T follicular helper cell (primary cell): ENCODE measurements at places on chromosomes 12 and 14.

GRCh38 chr12:93402333-93403311, 24.9 kb downstream of the NUDT4 start:
- no peak for DNase-seq

DNA sequence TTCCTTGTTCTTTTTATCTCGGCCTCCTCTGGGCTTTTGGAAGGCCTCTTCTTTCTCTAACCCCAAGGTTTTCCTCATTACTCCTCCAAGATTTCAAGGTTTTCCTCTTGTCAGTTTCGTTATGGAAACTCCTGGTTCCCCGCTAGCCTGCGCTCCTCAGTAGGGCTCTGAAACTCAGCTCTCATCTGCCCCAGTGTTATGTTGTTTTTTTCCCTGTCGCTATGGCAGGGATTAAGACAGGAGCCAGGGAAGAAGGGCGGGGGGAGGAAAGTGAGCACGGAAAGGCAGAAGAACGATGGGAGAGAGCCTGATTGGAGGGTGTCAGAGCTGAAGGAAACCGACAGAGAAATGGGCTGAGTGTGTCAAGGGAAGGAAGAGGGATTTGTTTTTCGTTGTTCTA, 26.5 kb upstream of the JDP2 start:
- no peak for DNase-seq

- no peak for DNase-seq
These were observed 137.1 kb downstream of the MON2 start for GRCh38 chr12:62603811-62604098.

DNA sequence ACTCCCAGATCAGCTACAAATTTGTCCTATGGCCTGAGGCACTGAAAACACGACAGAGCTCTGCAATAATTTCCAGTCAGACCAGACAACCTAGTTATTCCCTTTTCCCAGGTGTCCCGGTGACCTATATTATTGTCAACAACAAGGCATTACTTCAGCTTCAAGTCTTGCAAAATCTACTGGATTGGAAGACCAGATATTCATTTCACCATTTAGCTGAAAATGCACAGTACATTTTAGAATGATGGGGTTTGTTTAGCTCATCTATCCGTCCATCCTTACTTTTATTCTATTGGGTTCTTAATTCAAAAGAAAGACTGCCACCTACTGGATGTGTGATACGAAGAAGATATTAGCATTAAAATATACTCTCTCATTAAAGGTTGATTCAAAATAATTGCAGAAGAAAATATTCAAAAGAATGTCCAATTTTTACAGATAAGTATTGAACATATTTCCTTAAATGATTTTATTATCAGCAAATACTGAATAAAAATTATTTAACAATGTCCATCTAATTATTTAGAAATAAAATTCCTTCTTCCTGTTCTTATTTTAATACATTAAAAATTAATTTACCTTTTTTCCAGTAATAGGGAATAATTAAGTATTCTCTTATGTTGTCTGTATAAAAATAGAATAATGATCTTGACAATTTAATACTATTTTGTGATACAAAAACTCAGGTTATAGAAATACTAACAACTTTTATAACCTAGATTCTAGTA, 244.9 kb upstream of the LRIG3 start:
- DNase-seq = no peak

GRCh38 chr12:76627346-76628135, 68.0 kb upstream of the OSBPL8 start:
- no peak for DNase-seq

DNA sequence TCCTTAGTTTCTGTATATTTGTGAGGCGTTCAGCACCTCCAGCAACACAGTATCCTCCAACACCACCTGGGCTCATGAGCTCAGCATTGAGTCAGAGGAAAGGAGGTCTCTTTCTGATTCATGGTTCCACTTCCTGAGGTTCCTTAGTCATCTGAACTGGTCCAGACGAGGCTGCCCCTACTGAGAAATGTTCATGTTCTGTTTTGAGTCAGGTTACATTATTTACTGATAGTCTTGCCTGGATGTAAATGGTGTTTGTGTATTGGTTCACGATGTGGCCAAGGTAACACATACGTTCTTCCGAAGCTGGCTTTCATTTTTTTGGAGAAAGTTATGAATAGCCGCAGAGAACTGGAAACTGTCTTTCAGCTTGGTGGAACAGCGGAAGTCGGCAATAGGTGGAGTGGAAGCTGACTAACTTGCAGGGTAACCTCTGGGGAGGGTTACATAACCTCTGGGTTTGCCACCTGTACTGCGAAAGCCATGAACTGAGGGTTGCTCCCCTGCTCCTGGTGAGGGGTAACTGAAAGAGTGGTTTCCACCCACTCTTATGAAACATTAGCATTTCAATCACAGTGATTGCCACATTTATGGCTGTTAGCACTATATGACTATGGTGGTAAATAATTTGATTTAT, 42.2 kb upstream of the MANSC4 start:
- peak; percentile 35 for DNase-seq

DNA sequence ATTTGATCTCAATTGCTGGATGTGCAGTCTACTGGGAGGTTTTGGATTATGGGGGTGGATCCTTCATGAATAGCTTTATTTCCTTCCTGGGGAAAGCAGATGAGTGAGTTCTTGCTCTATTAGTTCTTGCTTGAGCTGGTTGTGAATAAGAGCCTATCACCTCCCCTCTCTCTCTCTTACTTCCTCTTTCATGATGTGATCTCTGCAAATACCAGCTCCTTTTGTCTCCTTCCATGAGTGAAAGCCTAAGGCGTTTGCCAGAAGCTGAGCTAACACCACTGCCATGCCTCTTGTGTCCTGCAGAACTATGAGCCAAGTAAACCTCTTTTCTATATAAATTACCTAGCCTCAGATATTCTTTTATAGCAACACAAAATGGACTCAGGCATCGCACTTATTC, 302.7 kb downstream of the CCER1 start:
- DNase-seq = no peak

DNA sequence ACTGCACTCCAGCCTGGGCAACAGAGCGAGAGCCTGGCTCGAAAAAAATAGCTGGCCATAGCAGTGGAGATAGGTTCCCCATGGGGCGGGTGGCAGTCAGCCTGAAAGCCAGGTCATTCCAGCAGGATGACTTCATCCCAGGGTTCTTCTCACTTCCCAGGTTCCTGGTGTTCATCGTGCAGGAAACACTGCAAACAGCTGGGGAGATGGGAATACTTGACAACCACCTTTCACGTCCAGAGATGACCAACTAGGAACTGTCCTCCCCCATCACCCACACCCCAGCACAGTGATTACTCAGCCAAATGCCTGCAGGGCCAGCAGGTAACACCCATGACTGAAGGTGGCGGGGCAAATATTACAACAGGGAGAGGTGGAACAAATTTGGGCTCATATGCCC, 1.7 kb downstream of the VSIG10 start:
- no peak for DNase-seq

DNA sequence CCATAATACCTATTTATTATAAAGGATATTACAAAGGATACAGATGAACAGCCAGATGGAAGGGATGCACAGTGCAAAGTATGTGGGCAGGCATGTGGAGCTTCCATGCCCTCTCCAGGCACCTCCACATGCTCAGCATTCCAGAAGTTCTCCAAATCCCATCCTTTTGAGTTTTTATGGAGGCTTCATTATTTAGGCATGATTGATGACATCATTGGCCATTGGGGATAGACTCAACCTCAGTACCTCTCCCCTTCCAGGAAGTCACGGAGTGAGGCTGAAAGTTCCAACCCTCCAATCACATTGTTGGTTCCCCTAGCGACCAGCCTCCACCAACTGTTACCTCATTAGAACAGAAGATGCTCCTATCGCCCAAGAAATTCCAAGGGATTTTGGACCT, 156.4 kb downstream of the ATP23 start:
- DNase-seq = no peak
